Stimulated activated CD8-positive, alpha-beta memory T cell treated with anti-CD3 and anti-CD28 coated beads, Interleukin-15, amount 100 ng/mL, for 4 hours (primary cell): ENCODE measurements at places on chromosomes 7 and 10.

- no peak for DNase-seq
Observed at GRCh38 chr7:32092346-32092745, 22.1 kb upstream of the PDE1C start.

DNA sequence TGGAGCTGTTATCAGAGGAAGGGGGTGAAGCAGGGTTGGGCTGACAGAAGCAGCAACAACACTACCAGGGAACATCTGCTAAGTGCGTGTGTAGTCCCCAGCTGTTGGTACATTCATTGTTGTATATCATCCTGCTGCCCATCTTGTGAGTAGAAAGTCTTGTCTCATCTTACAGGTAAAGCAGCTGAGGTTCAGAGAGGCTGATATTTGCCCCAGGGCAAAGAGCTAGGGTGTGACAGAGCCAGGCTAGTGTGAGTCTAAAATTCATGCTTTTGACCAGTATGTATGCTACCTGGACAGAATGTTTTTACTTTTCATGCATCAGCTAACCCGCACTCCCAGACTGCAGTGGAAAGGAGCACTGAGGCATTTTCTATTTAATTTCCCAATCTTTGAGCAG, 221.6 kb downstream of the STK31 start:
- no peak for DNase-seq

DNA sequence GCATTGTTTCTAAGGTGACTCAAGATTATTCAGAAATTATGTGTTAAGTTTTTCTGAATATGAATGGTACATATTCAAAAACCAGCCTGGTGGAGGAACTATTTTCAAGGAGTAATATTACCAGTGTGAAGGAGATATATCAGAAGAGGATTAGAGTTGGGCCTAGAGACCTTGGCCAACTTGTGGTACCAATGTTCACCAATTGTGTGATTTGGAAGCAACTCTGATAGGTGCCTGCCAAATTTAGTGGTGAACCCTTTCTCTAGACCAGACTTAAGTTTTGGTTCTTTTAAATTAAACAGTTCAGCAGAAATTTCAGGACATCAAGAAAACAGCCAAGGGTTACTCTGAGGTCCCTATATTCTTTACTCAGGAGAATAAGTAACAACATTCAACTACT, 88.6 kb downstream of the RNLS start:
- no peak for DNase-seq

GRCh38 chr7:69922026-69922803, 323.9 kb downstream of the AUTS2 start:
- DNase-seq, result no peak

- no peak for DNase-seq
Observed at GRCh38 chr7:668139-668931, 58.2 kb upstream of the DNAAF5 start.

- DNase-seq, result no peak
Observed at GRCh38 chr10:80708808-80709207, 171.1 kb downstream of the SH2D4B start.

- no peak for DNase-seq
Observed at GRCh38 chr10:100826983-100827818, 81.8 kb downstream of the PAX2 start.

DNA sequence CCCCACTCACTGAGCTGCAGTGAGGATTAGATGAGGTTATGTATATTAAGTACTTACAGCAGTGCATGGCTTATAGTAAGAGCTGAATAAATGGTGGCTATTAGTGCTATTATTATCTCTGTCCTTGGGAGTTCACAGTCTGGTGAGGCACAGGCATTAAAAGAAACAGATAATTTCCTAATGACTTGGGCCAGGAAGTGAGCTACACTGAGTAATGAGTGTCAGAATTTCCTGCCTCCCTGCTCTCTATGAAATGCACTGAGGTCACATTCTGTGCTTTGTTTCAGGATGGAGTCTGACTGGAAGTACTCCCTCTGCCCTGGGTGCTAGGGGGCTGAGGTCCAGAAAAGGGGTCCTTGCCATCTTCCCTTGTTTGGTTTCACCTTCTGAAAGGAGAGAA, 48.7 kb upstream of the LOXL4 start:
- DNase-seq, result no peak

DNA sequence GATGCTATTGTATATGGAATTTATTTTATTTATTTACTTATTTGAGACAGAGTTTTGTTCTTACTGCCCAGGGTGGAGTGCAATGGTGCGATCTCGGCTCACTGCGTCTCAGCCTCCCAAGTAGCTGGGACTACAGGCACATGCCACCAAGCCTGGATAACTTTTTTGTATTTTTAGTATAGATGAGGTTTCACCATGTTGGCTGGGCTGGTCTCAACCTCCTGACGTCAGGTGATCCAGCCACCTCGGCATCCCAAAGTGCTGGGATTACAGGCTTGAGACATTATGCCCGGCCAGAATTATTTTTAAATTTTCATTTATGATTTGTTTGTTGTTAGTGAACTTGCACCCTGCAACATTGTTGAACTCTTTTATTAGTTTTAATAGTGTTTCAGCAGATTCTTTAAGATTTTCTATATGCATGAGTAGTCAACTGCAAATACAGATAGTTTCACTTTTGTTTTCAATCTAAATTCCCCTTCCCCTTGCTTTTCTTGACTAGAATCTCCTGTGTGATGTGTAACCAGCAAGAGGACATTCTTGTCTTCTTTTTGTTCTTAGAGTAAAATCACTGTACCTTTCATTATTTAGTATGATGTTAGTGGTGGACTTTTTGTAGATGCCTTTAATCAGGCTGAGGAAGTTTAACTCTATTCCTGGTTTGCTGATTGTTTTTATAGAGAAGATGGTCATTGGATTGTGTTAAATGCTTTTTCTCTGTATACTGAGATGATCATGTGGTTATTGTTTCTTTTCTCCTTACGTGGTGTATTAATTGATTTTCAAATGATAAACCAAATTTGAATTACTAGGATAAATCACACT, 27.8 kb downstream of the ZNF33A start:
- no peak for DNase-seq

GRCh38 chr7:25218191-25218590, 10.1 kb downstream of the NPVF start:
- no peak for DNase-seq

DNA sequence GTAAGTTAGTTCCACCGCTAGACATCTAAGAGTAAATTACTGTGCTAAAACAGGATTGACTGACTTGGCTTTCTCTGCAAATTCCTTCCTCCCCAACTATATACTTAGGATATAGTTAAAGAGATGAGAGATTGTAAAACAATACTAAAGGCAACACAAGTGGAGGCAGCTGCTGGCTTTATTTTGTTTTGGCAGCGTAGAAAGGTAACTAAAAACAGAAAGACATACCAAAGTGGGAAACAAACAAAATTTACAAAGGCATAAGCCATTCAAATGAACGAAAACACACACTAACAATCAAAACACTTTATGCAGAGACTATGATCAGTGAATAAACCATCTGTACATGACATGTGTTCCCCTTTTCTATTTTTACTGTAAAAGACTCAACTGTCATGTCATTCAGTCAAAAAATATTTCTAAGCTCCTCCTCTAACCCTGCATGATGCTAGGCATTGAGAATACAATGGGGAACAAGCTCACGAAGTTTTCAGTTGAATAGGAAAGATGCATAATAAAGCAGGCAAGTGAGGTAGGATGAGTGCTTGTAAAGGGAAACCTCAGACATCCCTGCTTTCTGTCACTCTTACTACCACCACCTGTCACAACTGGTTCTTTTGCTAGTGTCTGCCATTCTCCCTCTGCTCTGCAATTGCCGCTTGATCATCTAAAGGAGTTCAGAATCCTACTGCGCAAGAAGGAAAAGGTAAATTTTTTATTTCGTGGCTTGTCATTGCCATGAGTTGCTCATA, 64.2 kb upstream of the COL1A2 start:
- DNase-seq, result no peak

GRCh38 chr7:98866351-98866750, 3.5 kb downstream of the TMEM130 start:
- no peak for DNase-seq

DNA sequence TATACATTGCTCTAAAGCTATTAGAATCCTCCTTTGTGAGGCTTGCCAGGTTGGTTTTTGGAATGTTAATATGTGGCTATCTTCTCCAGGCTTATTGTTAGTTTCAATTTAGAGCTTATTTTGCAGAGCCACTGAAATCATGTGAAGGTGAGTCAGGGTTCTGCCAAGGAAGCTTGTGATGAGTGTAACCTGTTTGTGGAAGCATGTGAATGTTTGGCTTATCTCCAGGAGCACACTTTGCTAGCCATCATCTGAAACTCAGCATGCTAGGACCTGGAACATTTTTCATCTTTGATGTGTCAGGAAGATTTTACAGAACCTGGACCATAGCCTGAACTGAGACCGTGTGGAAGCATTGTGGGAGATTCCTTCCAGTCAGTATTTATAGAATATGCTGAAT, 197.3 kb downstream of the PPP1R9A start:
- DNase-seq, result no peak

DNA sequence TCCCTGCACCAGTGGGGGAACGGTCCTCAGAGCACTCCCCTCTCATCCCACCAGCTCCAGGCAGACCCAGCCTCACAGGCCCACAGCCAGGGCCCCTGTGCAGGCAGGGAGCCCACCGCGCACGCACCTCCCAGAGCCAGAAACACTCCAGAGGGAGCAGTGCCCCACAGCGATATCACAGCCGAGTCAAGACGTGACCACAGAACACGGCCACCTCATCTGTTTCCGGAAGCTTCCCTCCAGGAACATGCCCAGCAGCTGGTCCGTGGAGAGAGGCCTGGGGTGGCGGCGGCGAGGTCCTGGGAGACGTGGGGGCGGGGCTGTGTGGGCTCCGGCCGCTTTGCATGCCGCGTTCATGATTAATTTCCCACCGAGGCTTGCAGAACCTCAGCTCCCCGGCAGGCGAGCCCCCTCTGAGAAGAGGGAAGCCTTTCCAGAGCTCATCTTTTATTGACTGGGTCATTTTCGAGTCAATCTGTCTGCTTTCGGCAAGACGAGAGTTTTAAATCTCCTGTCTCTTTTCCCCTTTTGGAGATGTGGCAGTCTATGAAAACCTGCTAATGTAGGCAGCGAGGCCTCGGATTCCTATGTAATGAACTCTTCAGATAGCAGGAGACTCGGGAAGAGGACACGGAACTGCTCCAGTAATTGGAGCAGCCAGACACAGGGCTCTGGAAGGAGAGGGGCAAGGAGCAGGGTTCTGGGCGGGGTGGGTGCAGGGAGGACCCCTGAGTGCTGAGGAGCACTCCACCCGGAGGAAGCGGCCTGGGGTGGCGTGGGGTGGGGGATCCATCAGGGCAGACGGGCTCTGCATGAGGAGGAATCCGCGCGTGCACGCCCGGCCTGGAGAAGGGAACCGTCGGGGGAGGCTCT, 242.8 kb downstream of the ELFN1 start:
- DNase-seq, result no peak

GRCh38 chr7:31476073-31476745, 37.7 kb upstream of the ITPRID1 start:
- DNase-seq, result no peak

DNA sequence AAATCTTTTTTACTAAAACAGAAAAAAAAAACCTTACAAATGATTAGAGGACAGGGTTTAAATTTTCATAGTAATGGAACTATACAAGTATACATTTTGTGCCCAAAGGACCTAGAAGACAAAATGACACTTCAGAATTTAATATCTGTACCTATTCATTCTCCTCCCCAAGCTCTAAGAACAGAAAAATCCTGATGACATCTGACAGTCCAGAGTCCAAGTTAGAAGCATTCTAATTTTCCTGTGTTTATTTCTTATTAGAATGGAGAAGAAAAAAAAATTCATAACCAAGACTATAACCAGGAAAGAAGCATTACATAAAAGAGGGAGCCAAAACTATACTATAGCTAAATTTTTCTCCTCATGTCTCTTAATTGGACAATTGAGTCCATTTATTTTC, 138.9 kb upstream of the SLC13A1 start:
- DNase-seq, result no peak

DNA sequence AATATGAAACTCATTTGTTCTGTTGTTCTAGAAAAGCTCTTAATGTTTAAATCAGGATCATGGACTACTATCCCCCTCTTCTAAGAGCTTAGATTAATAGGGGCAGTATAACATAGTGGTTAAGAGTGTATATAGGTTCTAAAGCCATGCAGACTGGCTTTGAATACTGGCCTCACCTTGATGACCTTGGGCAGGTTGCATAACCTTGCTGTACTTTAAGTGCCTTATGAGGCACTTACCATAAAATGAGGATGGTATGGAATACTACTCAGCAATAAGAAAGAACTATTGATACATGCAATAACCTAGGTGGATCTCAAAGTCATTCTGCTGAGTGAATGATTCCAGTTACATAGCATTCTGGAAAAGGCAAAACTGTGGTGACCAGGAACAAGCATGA, 53.6 kb downstream of the GBF1 start:
- no peak for DNase-seq

- no peak for DNase-seq
Observed at GRCh38 chr7:112930787-112931186, 140.6 kb upstream of the TMEM168 start.

DNA sequence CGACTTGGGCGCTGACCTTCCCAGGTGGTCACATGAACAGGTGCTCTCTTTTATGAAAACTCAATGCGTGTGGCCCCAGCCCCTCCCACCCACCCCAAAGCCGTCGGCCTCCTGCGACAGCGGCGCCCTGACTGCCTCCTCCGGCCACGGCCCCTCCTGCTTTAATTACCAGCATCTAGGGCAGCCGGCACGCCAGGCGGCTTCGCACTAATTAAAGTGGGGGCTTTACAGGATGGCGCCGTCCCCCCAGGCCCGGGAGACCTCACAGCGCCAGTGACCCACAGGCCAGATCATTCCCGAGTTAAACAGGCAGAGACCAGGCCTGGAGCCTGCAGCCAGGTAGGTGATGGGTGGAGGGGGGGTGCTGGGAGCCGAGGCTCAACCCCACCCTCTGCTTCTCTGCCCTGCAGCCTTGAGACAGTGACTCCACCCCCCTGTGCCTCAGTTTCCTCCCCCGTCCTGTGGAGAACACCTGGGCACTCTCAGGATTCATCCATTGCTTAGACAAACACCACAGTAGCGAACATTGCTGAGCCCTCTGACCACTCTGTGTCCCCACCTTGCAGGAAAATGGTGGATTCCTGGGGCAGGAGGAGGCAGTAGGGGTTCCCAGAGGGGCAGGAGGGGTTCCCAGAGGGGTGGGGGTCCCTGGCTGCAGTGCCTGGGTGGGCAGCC, 100.8 kb downstream of the MICALL2 start:
- no peak for DNase-seq

DNA sequence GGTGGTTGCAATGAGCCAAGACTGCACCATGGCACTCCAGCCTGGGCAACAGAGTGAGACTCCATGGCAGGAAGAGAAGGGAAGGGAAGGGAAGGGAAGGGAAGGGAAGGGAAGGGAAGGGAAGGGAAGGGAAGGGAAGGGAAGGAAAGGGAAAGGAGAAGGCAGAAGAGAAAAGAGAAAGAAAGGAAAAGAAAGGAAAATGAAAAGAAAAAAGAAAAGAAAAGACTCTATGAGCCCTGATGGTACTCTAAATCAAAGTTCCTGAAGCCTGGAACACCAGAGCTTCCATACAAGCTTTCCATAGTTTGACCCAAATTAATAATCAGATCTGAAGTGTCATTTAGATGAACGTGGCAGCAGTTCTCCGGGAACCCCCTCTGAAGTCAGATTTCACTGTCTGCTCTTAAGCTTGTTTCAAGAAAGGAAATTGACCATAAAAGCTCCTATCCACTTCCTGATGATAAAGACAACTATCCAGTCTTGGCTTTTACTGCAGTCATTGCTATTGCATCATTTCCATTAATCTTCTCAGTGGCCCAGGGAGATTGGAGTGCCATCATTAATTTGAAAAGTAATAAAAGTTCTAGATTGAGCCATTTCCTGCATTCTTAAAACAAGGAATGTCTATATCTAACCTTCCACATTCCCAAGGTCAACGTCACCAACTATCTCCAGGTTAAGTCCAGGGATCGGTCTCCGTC, 44.2 kb upstream of the FRMD4A start:
- no peak for DNase-seq
